EL (cell line): ENCODE measurements at places on chromosomes 2 and 18.

GRCh38 chr18:7370802-7371201, 139.9 kb downstream of the LRRC30 start:
- DNase-seq = no peak

GRCh38 chr2:45112750-45113149, 103.5 kb upstream of the SIX2 start:
- no peak for DNase-seq

- peak; percentile 41 for DNase-seq
Observed at GRCh38 chr18:1013951-1014350, 109.3 kb downstream of the ADCYAP1 start.

- DNase-seq = peak; percentile 64
Observed at GRCh38 chr2:163401481-163401880, 334.3 kb downstream of the FIGN start.

DNA sequence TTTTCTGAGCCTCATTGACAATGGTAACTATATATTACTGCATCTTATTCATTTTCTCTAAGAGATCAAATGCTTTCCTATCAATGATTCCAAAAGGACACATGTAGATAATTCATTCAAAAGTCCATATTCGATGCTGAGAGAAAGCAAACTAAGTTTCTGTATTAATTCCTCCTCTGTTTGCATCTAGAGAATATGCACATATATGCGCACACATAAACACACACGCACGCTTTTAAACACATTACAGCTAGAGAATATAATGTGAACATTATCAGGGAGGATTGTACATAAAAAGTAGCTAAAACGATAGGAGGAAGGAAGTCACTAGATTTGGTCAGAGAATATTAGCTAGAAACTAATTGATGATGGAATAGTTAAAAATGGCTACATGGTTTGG, 379.0 kb upstream of the NETO1 start:
- DNase-seq = no peak

DNA sequence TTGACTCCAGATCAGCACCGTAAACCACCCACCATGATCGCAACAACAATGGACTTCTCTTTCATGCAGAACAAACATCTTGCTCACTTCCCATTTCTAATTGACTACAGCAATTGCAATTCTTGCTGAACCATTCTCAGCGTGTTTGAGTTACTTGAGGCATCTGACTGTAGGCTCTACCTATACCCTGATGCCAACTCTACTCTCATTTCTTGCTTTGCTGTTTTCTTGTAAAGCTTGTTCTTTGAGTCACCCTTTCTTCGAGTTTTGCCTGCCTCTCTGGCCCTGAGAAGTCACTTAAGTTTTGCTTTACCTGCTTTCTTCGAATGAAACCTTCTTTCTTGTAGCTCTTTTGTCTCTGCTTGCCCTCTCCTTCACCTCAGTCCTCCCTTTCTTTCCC, 160.5 kb upstream of the RND3 start:
- no peak for DNase-seq

GRCh38 chr2:235467588-235467987, 26.3 kb upstream of the AGAP1 start:
- peak; percentile 59 for DNase-seq

DNA sequence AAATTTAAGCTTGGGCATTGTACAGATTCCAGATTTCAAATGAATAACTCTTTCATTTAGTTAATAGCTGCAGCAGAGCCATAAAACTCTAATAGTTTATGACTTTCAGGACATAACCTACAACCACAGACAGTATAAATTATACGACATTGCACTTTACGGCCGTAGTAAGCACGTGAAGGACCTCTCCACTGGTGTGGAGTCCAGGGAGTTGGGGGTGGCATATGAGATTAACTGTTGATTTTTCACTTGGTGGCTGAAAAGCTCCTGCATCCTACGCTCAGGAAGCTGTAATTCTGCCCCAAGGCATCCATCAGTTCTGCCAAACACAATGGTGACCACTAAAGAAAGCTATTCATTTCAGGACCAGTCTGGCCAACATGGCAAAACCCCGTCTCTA, 376.2 kb downstream of the SOX11 start:
- no peak for DNase-seq

DNA sequence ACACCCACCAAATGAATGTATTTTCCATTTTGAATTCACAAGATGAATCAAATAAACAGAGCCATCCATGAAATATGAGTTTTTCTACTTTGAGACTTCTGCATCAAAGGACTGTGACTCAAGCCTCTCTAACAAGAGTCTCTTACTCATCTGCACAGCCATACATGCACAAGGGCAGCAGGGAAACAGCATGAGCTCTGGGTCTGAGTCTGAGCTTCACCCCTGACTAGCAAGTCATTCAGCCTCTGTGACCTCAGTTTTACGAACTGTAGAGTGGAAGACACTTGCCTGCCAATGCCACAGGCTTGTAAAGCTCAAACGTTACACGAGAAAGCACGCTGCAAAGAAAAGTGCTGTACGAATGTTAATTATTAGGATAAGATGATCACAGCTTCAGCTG, 42.9 kb downstream of the MREG start:
- no peak for DNase-seq

DNA sequence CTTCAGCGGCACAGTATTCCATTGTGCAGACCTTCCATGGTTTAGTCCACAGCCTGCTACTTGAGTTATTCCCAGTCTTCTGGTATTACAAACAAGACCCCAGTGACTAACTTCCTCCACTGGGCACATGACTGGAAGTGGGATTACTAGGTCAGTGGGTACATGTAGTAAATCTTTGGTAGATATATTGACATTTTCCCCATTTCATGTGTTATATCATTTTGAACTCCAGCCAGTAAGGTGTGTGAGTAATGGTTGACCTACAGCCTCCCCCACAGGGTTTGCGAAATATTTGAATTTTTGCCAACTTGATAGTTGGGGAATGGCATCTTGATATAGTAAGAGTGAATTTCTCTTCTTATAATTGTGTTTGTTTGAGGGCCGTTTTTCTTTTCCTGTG, 58.8 kb downstream of the RNF144A start:
- DNase-seq = no peak

GRCh38 chr2:66925128-66925527, 472.0 kb upstream of the ETAA1 start:
- DNase-seq = peak; percentile 73

GRCh38 chr18:13823707-13824395, at the start of gene MC5R:
TSS of gene MC5R (plus strand) at chr18:13824149. CDS start at chr18:13825766, 1,617 bp downstream.
- peak; percentile 43 for DNase-seq

- DNase-seq = no peak
Observed at GRCh38 chr2:138723196-138723987, 56.8 kb downstream of the NXPH2 start.

- DNase-seq = peak; percentile 37
Observed at GRCh38 chr18:14089781-14090180, 42.5 kb downstream of the ZNF519 start.
